Esophagus squamous epithelium (tissue), 5 donors: ENCODE measurements at places on chromosomes 7 and 10. TPM values are rescaled to one million over a fixed set of nuclear protein-coding genes. Genes with fewer than 3 reads are reported as not detected.

Gene TMEM229A
- total RNA-seq = not detected

GRCh38 chr10:92689663-92690210, at the start of gene HHEX:
TSS of gene HHEX (plus strand) at chr10:92689955. CDS start at chr10:92689987, 32 bp downstream.
- no peak for DNase-seq

DNA sequence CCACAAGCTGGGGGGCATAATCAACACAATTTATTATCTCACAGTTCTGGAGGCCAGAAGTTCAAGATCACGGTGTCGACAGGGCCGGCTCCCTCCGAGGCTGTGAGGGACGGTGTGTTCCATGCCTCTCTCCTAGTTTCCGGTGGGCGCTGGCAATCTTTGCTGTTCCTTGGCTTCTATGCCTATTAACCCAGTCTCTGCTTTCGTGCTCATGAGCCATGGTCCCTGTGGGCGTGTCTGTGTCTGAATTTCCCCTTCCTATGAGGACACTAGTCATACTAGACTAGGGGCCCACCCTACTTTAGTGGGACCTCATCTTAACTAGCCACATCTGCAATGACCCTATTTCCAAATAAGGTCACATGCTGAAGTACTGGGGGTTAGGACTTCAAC, 29.4 kb downstream of the HIPK2 start:
- no peak for DNase-seq

- no peak for DNase-seq
Measured at GRCh38 chr7:130957137-130957513, 223.1 kb upstream of the KLF14 start.

DNA sequence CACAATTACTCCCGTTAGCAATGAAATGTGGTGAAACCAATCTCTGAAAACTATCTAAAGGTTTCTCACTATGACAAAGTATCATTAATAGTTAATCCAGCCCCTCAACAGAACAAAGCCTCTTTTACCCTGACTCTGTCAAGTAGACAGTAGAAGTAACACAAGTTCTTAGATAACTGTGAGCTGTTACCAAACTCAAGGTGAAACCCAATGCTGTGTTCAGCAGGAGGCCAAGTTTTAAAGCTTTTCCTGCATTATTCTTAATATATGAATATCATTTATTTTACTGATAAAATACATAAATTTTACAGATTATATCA, 109.1 kb downstream of the SRPK2 start:
- DNase-seq = no peak

DNA sequence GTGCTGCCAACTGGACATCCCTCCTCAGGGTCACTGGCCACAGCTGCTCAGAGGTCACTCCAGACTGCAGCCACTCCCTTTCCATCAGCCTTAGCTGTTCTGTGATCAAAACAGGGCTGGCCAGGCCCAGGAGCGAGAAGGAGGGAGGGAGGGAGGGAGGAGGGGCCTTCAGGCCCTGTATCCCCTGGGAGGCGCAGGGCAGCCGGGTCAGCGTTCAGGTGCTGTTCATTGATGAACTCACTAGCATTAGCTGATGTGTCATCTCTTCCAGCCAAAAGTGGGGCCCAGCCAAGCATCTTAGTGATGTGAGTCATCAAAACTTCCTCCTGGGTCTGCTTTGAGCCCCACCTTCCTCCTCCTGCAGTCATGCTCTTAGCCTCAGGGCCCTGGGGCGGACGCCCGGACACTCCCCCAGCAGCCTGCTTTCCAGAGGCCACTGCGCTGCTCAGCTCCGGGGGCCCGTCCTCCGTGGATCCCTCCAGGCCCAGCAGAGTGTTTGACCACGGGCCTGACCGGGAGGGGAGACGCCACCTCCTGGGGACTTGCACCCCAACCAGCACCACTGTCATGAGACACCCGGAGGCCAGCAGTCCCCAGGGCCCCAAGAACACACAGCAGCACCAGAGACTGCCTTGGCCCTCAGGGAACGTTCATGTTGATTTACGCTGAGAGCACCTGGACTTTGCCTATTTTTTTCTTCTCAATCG, 149.2 kb downstream of the PRKAG2 start:
- DNase-seq = peak; percentile 27

GRCh38 chr7:46830-47140, 145.6 kb upstream of the FAM20C start:
- DNase-seq = no peak

- no peak for DNase-seq
Measured at GRCh38 chr7:157337316-157338149, 729 bp downstream of the DNAJB6 start.

- no peak for DNase-seq
Measured at GRCh38 chr10:82191653-82192052, 316.7 kb downstream of the NRG3 start.

GRCh38 chr10:71281646-71282322, 37.3 kb upstream of the SLC29A3 start:
- DNase-seq = no peak

GRCh38 chr7:55382251-55382650, 17.1 kb downstream of the LANCL2 start:
- DNase-seq = no peak

GRCh38 chr7:30180718-30181117, 45.9 kb downstream of the MTURN start:
- no peak for DNase-seq

- no peak for DNase-seq
Measured at GRCh38 chr7:27375958-27376357, 133.4 kb downstream of the EVX1 start.

- DNase-seq = no peak
Measured at GRCh38 chr10:77060913-77061312, 576.7 kb downstream of the KCNMA1 start.

- DNase-seq = no peak
Measured at GRCh38 chr10:31123946-31124345, 92.3 kb upstream of the ZNF438 start.

Gene FXYD4
- not detected for total RNA-seq

Gene FGL2
- 1.9 TPM for total RNA-seq

- no peak for DNase-seq
Measured at GRCh38 chr10:103692952-103693811, 162.2 kb downstream of the SH3PXD2A start.

DNA sequence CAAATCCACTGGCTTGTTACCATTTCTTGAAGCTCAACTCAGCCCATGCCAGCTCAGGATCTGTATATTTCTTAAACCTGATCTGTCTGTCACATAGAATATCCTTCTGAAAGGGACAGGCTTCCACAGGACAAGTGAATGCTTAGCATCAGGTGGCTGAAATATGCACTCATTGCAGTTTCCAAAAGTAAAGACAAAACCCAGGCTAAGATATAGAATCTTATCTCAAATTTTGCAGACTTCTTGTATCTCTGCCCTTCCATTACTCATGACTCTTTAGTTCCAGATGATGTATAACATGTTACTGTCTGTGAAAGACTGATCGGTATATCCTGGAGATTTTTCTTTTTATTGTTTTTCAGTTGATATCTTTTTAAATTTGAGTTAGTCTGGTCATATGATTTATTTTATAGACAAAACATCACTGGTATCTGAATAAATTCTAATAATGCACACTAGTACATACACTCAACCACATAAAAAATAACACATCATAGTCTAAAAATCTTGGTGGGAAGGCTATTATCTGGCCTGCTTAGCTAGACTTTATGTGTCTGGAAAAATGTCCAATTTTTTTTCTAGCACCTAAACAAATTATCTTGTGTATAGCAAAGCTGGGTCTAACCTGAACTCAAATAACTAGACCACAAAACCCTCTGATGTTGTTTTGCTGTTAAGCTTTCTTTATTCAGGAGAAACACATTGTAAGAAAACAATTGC, 182.6 kb downstream of the ADAM12 start:
- DNase-seq = no peak

DNA sequence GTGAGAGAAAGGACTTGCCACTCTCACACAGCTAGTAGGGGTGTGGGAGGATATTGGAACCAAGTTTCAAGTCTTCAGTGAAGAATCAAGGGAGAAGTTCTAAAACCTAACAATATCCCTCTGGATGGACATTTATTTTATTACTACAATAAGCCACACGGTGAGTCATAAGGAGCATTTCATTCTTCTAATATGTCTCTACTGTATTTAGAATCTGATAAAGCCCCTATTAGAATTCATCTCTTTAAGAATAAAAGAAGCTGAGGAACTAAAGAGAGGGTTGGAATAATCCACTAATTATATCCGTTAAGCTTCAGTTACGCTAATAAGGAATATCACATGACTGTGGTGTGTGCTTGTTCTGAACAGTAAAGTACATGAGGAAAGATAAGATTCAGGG, 40.9 kb upstream of the ATRNL1 start:
- DNase-seq = no peak

DNA sequence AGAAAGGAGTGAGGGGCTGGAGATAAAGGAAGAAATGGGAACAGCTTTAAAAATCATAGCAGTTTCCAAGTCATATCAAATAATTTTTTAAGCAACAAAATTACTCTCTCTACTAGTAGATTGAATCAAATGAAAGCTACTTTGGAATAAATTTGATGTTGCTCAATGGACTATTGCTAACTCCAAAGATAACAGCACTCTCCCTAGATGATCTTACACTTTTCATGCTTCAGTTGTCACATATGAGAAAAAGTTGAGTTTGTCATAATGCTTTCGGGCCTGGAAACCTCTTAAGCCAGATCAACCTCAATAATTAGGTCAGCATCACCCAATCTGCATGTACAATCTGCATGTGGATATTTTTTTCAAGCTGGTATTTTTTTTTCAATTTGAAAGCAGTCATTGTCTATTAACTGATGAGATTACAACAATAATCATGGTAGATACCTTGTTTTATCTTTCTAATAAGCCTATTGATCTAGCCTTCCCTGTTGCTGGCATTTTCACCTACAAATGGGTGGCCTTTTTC, 31.3 kb downstream of the LIPJ start:
- DNase-seq = no peak

Gene MYO1G
- total RNA-seq = 3.8 TPM

GRCh38 chr10:62760401-62760800, 44.1 kb upstream of the ADO start:
- DNase-seq = no peak

Gene ATRNL1
- 1.1 TPM for total RNA-seq

DNA sequence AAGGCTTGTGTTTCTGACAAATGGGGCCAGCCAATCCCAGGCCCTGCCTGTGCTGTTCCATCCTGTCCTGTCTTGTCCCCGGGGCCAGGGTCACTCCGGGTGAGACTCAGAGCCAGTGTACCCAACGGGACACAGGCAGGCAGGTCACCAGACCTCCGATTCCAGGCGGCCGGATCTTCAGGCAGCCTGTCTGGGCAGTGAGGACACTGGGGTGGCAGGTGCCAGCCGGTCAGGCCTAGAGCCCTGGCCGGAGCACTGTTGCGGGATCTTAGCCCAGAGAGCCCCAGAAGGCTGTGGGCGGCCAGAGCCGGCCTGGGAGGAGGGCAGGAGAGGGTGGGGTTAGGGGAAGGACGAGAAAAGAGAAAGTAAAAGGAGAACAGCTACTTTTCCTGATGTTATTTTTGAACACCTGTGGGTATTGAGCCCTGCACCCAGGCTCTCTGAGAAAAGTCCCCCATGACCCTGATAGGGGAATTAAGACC, 134.3 kb upstream of the TNRC18 start:
- no peak for DNase-seq

DNA sequence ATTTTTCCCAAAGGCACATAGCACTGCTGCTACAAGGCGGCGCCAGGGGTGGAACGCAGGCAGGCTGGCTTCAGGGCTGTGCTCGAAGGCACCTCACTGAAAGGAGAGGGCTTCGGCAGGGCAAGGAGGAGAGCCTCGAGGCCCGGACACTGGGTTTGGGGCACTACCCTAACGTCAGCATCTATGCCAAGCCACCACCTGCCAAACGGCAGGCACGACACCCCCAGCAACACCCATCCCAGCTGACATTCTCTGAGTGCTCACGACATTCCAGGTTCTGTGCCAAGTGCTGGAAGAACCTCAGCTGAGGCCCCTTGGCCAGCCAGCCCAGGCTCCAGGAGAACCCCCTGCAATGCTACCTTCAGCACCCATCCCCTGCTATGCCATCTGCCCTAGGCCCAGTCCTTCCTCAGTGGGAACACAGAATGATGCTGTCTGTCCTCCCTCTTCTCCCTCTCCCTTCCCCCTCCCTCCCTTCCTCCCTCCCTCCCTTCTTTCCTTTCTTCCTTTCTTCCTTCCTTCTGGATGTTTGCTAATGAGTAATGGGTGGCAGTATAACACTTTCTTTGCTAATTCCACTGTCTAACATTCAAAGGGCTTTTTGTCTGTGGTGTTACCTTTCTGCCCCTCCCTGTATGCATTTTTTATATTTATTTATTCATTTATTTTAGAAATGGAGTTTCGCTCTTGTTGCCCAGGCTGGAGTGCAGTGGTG, 24.3 kb downstream of the ZCCHC24 start:
- no peak for DNase-seq

DNA sequence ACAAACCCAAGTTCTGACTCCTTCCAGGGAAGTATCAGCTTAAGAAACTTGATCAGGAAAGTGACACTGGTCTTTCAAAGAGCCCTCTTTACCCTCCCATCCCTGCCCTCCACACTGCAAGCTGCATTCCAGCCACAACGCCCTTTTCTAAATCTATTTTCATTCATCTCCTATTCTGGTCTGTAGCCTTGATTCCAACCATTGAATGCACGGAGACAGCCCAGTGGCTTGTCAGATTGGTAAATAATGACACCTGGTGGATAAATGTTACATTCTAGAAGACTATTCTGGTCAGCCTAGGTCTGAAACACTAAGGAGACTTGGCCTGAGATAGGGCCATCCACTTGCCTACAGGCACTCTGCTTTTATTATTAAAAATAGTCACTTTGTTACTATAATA, 20.9 kb downstream of the MORN4 start:
- no peak for DNase-seq

- DNase-seq = no peak
Measured at GRCh38 chr7:111051832-111052231, 39.1 kb upstream of the LRRN3 start.

- DNase-seq = no peak
Measured at GRCh38 chr10:67114945-67115344, 189.1 kb downstream of the LRRTM3 start.

Gene AKR1C1
- total RNA-seq = 167 TPM

DNA sequence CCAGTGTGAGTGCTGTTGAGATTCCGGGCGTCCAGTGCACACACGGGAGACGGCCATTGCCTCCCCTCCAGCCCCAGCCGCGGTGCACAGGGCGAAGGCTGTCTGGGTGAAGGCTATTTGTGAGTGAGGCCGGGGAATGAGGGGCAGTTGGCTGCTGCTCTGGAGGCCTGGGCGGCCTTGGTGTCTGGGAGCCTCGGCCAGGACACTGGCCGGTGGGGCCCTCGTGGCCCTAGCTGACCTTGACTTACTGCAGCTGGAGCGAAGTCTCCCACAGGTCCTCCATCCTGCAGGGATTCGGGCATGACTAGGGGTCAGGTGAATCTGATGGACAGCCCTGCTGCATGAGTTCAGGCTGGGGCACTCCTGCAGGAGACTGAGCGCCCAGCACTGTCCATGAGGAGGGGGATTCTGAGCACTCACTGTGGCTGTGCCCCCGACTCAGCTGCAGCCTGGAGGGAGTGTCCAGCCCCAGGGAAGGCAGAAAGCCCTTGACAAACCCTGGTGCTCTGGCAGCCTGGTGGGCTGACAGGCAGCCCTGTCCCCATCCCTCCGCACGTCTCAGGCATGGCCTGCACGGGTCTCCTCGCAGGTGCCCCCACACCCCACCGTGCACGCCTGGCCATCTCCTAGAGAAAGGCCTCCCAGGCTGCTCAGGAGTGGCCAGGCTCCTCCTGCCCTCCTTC, 52.7 kb upstream of the FAM20C start:
- DNase-seq = no peak

GRCh38 chr10:68811314-68812009, 15.9 kb upstream of the STOX1 start:
- DNase-seq = no peak

Gene TMEM176A
- total RNA-seq = 35.5 TPM

GRCh38 chr10:15325243-15325943, 45.7 kb downstream of the FAM171A1 start:
- no peak for DNase-seq

- no peak for DNase-seq
Measured at GRCh38 chr10:2165771-2166460, 428.6 kb upstream of the ADARB2 start.
